ENCODE measurements at places on chromosomes 3 and 15.

- DNase-seq = peak; percentile 47
These were observed 114.7 kb downstream of the GADL1 start for GRCh38 chr3:30779686-30780287.

DNA sequence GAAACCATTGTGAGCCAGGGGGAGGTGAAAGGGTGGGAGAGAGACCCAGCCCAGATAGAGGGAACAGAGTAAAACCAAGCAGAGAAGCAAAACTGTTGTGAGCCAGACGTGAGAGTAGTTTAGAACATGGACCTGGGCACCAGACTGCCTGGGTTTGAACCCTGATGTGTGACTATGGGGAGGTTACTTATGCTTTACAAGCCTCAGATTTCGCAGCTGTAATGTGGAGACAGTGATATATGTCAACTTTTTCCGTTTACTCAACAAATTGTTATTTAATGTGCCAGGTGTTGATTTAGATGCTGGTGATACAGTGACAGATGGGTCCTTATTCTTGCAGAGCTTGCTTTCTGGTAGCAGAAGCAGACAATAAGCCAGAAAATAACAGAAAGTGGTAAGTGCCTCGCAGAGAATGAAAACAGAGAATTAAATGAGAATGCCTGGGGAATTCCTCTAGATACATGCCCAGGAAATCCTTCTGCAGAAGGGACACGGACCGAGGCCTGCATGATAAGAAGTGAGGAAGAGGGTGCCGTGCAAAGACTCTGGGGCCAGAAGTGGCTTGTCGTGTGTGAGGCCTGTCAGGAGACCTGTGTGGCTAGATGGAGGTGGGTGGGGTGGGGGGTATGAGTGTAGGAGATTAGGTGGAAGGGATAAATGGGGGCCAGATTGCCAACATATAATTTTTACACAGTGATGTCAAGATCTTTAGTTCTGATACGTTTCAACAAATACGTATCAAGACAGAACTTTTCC is 15.0 kb downstream of the KAT2B start:
- DNase-seq = no peak

DNA sequence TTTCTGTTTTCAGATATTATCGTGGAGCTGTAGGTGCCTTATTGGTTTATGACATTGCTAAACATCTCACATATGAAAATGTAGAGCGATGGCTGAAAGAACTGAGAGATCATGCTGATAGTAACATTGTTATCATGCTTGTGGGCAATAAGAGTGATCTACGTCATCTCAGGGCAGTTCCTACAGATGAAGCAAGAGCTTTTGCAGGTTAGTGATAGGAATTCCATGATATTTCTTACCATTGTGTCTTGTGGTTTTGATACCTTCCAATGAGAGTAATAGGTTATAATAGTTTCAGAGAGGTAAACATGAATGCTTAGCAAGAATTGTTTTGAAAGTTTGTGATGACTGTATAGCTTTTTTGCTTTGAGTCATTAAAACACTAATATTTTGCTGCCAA is 8.5 kb downstream of the RAB11A start:
- DNase-seq = no peak

GRCh38 chr3:182182531-182182968 is 470.8 kb downstream of the SOX2 start:
- DNase-seq = no peak

GRCh38 chr3:81406318-81406717 is 355.1 kb downstream of the GBE1 start:
- DNase-seq = no peak

GRCh38 chr3:44906997-44907396 is 32.6 kb downstream of the TGM4 start:
- DNase-seq = no peak

GRCh38 chr3:53160660-53161449 is at the start of gene PRKCD:
TSS of gene PRKCD (plus strand) at chr3:53161209. CDS start at chr3:53178423, 17,214 bp downstream.
- DNase-seq = peak; percentile 89

DNA sequence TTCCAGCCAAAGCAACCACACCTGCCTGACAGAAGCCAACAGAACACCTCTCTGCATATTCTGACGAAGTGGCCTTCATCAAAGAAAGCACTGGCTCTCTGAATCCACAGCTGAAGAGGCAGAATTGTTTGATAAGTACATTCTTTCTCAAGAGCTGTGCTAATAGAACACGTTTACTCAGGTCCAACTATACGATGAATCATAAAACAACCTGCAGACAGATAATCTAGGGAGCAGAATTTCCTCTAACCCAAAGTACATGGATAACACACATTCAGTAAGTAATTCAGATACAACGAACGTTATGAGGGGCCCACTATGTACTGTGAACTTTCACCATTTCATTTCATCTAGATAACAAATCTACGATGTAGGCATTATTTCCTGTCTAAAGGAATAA is 25.4 kb downstream of the ALDH1A2 start:
- DNase-seq = no peak

- DNase-seq = no peak
These were observed 156.3 kb downstream of the FRMD5 start for GRCh38 chr15:44038755-44039191.

GRCh38 chr3:4999531-5000184 is 20.4 kb downstream of the BHLHE40 start:
- peak; percentile 13 for DNase-seq

DNA sequence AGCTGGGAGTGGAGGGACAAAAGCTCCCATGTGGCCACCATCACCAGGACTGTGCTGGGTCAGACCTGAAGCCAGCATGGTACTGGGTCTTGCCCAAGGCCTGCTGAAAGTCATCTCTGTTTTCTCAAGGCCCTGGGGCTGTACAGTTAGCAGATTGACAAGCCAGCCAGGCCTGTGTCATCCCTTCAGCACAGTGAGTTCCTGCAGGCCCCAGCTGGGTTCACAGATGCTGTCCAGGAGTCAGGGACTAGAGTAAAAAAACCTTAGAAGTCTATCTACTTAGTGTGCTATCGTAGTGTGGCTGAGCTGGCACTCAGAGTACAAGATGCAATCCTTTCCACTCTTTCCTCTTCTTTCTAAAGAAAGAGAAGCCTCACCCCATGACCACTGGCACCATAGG is 246.0 kb upstream of the NAALADL2 start:
- no peak for DNase-seq

- DNase-seq = no peak
These were observed 177.3 kb downstream of the NFKBIZ start for GRCh38 chr3:102026656-102027055.

DNA sequence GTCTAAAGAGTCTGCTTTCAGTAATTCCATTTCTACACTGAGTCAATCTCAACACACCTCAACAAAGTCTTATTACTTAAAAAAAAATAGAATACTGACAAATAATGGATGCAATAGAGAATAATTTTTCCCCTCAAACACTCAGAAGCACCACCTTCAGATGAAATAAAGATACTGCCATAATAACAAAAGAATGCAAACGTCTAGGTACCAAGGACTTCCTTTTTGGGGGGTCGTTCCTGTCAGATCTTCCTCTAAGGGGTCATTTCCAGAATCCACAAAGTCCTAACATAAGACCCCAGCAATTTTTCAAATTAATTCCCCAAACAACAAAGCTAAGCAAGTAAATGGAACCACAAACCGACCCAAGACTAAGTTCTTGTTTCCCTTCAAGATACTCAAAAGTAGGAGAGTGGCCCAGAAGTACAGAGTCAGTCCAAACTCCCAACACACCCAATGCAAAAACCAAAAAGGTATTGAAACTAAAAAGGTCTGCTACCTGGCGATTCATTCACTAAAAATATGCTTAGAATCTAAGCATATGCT is 1.3 kb downstream of the RYK start:
- no peak for DNase-seq
